ENCODE measurements at places on chromosomes 1 and 21.

GRCh38 chr1:33222381-33222780 lies 33.9 kb upstream of the ZNF362 start:
- DNase-seq, result no peak

DNA sequence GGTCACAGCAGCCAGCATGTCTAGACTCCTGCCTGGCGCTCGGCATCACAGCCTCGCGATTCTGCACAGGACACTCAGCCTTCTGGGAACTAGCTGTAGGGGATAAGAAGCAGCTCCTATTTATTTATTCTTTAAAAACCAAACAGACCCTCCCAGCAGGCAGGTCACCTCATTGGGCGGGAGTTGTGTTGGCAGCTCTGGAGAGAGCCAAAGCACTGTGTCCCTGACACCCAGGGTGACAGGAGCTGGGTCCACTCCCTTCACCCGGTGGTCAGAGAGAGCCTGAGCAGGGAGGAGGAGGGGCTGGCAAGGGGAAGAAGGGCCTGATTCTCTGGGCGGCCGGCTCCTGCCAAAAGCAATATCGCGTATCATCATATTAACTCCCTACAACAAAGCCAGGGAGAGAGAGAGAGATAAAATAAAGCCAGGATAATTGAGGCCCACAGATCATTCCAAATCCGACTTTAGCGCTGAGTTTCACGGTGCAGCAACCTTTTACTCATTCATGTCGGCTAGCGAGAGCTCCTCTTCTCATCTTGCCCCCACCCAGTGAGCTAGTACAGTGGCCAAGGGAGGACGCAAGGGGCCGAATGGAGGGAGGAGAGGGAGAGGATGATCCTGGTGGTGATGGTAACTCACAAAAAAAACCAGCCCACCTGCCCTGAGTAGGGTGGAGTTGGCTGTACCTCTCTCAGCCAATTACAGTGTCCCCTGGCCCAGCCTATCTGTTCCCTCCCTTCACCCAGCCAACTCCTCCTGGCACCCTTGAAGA lies 79.8 kb upstream of the IFFO2 start:
- DNase-seq, result no peak

DNA sequence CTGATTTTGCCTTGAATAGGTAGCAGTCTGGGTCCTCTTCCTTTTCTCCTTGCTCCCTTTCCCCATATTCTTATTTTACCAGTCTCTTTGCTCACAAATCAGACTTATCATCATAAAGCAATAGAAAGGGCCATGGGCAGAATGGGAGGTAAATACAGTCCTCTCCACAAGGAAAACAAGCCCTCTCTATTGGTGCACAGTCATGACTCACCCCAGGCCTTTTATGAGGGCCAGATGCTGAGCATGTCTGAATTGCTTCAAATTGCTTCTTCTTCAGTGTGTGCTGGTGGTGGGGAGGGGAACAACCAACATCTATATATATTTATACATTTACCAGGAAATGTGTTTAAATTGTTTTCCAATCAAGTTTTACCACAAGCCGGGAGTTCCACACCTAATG lies 75.2 kb downstream of the GFI1 start:
- DNase-seq, result no peak

DNA sequence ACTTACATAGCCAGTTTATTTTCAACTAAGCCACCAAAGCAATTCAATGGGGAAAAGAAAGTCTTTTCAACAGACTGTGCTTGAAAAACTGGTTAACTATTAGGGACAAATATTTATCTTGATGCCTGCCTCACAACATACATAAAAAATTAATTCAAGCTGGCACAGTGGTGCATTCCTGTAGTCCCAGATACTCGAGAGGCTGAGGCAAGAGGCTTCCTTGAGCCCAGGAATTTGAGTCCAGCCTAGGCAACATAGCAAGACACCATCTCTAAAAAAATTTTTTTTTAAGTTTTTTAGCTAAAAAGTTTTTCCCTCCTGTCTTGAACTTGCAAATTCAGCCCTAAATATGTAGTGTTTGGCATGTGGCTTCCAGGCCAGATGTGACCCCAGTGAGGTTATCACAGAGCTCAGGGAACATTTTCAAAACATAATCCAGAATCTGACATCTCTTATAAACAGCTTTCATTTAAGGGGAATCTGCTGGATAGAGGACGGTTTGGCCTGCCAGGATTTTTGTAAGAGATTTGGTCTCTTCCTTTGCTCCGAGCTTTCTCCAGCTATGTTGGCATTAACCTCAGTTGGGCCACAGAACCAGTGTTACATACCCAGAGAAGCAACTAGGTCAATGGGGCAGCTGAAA lies 46.4 kb downstream of the COL6A1 start:
- no peak for DNase-seq

GRCh38 chr21:35475762-35476161 lies 426.7 kb upstream of the RUNX1 start:
- DNase-seq, result no peak

DNA sequence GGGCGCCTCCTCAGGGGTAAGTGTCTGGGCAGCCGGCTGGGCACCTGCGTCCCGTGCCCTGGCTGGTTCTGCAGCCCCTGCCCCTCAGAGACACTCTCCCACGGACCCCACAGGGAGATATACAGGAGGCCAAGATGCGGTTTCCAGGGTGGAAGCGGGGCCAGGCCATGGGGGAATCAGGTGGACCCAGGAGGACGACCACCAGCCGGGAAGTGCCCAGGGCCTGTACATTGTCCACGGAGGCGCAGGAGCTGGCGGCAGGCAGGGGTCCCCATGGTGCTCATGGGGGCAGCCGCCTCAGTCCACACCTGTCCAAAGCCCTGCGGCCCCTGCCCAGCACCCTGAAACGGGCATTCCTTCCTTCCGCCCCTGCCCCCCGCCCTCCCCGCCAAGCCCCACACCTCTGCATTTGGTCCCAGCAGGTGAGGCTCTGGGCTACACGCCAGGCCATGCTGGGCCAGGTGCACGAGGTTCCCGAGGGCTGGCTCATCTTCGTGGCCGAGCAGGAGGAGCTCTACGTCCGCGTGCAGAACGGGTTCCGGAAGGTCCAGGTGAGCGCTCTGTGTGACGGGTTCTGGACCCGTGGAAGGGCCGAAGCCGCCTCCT lies 36.7 kb downstream of the SLC19A1 start:
- no peak for DNase-seq

DNA sequence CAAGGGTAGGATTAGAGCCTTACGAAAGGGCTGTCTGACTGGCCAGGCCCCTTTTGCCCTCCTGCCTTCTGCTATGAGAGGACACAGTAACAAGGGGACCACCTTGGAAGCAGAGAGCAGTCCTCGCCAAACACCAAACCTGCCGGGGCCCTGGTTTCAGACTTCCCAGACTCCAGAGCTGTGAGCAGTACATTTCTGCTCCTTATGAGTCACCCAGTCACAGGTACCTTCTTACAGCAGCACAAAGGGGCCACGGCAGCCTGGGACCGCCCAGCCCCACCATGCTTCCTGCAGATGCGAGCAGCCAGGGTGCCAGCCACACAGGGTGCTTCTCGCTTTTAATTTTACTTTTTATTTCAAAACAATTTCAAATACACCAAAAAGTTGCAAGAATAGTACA lies 17.2 kb upstream of the POFUT2 start:
- no peak for DNase-seq

DNA sequence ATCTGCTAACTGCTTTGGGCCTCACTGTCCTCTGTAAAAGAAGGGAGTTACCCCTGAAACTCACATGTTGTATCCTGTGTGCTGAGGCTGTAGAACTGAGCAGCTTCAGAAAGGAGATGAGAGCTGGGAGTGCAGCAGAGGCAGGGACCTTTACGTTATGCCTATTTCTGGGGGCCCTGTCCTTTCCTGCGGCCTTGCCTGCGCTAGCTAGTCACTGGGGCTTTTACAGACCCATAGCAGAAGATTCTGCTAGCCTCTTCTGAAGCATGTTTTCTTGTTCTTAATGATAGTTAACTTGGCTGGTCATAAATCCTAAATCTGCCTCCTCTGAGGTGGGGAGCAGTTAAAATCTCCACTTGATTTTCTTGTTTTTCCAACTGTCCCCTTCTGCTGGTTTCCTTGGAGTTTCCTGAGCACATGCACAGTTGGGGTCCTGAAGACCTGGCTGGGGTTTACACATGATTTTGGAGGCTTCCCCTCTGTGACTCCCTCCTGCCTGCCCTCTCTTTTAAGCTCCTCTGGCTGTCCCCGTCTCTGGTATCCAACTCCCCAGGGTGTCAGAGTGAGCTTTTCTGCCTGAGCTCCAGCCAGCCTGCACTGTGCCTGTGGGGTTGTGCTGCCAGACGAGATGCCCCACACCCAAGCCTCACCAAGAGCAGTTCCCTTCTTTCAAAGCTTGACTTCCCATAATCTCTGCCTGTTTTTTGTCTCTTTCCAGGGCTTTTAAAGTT lies 76.6 kb downstream of the NOS1AP start:
- DNase-seq, result no peak
